EL (cell line): ENCODE measurements at places on chromosomes 13 and 19.

GRCh38 chr13:82772816-82773215 is 1109.5 kb downstream of the SLITRK1 start:
- peak; percentile 18 for DNase-seq

GRCh38 chr19:9836021-9836420 is 903 bp downstream of the PIN1 start:
- peak; percentile 51 for DNase-seq

- peak; percentile 26 for DNase-seq
Measured at GRCh38 chr13:47250146-47250545, 353.3 kb upstream of the HTR2A start.

DNA sequence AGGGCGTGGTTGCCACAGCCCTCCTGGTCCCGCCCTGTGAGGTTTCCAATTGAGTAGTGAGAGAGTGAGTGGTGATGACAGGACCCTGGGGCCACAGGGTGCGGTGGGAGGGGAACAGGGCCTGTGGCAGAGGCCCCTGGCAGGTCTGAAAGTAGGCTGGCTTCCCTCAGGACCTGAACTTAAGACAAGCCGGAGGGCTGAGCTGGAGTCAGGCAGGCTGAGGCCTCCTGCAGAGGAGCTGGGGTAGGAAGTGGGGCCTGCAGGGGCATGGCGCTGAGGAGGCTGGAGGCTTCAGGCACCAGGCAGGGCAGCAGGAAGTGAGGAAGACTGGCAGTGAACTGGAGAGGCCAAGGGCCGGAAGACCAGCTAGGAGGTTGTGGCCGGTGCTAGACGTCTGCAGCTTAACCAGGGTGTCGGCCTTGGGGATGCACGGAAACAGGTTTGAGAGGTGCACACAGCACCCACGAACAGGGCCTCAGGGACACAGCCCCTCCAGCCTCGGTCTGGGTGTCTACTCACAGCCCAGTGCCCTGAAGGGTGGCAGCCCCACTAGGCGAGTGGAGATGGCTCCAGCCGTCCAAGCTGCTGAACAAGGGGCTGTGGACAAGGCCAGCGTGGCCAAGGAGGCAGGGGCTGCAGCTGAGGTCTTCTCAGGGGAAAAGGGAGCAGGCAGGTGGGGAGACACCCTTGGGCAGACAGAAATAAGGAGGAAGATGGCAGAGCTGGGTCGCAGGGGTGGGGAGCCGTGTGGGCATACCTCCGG is 17.8 kb downstream of the POP4 start:
- DNase-seq = no peak

DNA sequence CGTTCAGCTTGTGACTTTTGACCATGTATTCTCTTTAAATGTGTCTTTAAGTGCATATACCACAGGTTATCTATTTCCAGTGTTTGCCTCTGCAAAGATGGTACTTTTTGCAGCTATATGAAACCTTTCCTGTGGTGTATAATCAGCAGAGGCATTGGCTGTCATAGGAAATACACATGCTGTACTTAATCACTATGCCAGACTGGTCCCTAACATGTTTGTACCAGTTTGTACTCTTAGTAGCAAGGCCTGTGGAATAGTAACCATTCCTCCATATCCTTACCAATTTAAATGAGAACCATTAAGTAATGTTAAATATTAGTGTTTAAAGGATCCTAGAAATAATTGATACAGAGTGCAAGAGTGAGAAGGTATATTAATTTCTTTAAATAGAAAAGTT is 69.8 kb downstream of the CDK8 start:
- no peak for DNase-seq

DNA sequence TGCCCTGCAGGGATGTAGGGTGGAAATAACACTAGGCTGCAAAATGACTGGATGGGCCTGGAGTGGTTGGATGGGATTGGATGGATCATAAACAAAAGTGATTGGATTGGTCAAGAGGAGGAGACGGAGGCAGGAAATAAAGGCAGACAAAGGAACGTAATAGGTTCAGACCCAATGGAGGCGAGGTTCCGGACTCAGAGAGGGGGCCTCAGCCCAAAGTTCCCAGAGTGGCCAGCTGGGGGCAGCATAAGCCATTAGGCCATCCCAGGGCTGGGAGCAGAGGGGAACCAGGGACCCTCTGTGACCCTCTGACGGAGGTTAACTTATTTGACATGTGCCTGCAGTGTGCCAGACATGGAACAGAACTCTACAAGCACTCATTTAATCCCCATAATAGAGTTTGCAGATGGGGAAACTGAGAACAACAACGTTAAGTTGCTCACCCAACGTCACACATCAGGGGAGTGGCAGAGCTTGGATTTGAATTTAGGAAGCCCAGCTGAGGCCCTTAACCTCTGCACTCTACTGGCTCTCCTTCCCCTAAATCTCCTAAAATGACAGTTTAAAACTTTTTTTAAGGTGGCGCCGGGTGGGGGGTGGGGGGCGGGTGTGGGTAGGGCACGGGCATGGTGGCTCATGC is 15.3 kb upstream of the MAP1S start:
- DNase-seq = peak; percentile 26

DNA sequence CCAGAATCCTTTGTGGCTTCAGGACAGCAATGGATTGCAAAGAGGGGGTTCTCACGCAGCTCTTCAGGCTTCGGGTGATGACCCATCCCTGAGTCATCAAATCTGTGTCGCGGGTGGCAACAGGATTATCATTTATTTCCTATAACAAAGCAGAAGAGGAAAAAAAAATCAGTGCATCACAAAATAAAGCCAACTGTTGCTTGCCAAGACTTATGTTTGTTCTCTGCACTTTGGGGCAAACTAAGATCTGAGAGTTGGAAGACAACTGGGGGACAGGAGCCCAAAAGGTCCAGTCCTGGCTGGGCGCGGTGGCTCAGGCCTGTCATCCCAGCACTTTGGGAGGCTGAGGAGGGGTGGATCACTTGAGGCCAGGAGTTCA is 6.4 kb downstream of the GNA15 start:
- peak; percentile 92 for DNase-seq

DNA sequence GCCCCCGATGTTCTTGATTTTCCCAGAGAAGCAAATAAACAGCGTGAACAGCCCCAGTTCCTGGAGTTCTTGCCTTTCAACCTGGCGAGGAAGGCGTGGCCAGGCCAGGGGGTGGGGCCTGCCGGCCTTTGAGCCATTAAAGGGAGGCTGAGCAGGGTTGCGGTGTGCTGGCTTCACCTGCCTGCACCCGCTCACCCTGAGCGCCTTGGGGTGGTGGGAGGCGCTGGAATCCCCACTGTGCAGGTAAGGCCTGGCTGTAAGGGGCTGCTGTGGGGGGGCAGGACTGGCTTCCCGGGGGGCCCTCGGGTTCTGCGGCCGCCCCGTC is 2.7 kb upstream of the MISP start:
- no peak for DNase-seq

DNA sequence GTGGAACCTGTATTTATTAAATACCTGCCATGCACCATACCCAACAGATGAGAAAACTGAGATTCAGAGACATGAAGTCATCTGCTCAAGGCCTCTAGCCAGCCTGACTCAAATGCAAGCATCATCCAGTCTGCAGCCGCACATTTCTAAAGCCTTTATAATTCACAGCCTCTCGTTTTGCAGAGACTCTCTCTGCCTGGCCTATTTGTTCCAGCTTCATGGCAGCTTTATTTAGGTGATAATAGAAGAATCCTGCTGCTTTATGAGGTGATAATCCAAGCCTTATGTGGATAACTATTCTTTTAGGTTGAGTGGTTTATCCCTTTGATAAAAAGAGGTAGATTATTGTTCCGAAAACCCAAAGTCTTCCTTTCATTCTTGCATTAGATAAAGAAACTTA is 58.4 kb downstream of the OXGR1 start:
- DNase-seq = no peak
